ENCODE measurements at places on chromosomes 12 and 14.

GRCh38 chr14:90986510-90986909 is 73.9 kb downstream of the RPS6KA5 start:
- no peak for DNase-seq

- no peak for DNase-seq
Observed at GRCh38 chr12:101759396-101760047, 20.3 kb upstream of the SYCP3 start.

DNA sequence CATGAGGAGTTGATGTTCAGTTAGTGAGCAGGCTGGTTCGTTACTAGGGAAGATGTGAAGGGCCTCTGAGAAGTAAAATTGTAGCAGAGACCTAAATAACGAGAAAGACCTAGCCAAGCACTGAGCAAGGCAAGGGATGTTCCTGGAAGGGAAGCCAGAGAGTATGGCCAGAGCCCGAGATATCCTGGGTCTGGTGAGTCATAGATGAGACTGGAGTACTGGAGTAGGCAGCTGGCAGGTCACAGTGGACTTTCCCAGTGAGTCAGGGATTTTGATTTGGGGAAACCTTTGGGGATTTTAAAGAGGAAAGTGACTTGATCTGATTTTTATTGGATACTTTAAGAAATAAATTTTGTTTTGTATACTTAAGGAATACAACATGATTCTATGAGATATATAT is 369.0 kb downstream of the DIO2 start:
- peak; percentile 30 for DNase-seq

DNA sequence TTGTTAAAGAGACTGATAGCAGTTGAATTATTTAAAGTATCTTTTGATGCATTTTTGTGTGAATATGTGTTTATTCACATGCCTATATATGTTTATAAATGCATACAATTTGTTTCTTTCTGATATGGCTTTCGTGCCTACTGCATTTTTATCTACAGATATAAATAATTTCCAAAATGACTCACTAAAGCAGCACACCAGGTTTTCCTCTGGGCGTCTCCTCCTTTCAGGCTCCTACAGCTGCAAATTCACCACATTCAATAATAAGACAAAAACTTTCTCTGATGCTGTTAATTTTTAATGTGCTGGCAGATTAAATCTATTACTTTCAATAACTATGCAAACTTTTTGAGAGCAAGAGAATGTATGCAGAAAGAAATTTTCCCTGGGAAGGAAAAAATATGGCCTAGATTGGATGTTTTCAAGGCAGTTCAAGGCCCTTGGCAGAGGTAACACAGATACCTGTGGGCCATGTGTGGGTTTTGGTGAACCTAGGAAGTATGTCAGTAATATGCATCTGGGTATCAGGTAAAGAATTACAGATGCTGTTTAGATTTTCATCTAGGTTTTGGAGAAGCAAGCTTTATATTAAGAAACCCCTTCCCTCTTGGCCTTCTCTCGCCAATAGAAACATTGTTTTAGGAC is 381.8 kb downstream of the EGLN3 start:
- no peak for DNase-seq

DNA sequence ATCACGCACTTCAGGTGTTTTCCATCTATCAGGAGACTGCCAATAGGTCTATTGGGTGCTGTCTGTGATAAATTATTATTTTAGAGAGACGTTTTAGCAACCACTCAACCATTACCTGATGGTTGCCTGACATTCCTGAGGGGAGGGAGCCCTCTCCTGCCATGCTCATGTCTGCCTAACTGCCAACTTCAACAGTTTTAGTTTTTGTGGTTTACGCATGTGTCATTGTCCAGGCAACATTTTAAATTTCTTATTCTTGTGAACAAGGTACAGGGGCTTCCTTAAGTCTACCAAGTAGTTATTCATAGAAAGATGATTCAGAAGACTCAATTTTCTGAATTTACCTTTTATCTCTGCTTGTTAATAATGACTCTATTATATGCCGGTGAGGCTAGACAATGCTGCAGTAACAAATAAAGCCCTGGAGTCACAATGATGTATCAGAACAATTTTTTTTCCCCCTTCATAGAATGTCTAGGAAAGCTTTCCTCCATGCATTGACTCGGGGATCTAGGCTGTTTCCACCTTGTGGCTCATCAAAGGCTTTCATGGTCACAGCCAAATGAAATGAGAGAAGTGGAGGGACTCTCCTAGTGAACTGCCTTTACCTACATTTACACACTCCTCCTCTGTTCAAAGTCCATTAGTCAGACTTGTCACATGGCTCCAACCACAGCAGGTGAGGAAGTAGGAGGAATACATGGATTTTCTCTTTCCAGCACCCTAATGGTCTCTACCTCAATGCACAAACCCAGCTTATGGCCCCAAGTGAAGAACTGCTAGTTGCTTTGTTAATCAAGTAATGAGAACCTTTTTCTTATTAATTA is 225.8 kb downstream of the CRADD start:
- no peak for DNase-seq

DNA sequence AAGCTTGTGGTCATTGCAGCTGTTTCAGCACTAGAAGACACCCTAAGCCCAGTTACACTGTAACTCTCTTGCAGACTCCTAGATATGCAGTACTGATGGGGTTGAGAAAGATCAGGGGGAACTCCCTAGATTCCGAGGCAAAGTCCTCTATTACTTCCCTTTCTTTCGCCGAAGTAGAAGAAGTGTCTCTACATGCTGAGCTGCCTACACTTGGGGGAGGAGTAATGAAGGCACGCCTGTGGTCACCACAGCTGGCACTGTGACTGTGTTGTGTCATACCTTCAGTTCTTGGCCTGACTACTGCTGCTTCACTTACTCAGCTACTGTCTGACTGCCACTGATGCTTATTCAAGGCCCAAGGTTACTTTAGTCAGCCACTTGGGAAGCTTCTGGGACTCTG is 35.1 kb upstream of the RPL10L start:
- no peak for DNase-seq

- peak; percentile 81 for DNase-seq
Observed at GRCh38 chr14:81401420-81402122, 1.4 kb upstream of the STON2 start.

DNA sequence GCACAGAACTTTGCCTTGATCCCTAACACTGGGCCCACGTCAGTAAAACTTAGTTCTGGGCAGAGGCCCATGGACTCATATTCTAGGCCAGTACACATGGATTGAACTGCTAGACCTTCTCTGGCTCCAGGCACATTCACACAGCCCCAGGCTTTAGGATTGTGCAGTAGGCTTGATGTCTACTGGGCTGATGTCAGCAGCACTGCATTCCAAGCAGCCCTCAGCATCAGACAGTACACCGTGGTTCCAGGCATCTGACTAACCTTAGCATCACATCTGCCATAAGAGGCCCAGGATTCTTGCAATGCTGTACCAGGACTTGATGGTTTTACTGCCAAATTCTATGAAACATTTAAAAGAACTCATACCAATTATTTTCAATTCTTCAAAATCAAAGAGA is 301.9 kb downstream of the CCER1 start:
- DNase-seq, result peak; percentile 7

GRCh38 chr12:92511786-92512185 is 191.0 kb upstream of the PLEKHG7 start:
- DNase-seq, result no peak

DNA sequence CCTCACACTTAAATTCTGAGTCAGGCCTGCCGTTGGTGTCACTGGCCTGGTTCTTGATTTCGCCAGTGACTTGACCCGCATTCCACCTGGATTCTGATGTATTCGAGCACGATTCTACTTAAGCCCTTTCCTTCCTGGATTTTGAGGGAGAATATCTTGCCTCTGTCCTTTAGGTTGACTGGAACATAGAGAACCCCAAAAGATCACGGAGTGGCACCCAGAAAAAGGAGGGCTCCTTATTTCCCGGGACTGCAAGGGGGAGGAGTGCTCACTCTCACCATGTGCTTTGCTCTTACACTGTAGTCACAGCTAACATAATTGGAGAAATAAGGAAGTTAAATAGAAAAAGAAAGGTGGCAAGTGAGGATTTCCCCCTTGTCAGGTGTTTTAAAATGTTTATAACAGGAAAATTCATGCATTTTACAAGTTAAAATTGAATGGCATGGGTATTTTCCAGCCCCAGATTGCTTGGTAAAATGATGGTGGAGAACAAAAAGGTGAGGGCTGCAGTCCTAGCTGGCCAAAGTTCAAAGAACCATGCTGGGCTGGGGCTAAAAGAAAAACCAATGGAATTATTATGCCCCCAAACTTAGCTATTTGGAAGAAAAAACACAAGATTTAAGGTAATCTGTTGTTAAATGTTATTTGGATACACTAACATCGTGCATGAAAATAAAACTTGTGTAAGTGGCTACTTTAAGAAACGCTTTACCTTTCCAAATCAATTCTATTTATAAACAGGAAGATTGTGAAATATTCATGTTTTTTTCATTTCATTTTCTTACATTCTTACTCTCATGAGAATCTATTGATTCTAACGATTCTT is 8.9 kb downstream of the FOXA1 start:
- DNase-seq, result no peak

GRCh38 chr12:39813776-39814175 is 194.2 kb upstream of the ABCD2 start:
- peak; percentile 17 for DNase-seq

DNA sequence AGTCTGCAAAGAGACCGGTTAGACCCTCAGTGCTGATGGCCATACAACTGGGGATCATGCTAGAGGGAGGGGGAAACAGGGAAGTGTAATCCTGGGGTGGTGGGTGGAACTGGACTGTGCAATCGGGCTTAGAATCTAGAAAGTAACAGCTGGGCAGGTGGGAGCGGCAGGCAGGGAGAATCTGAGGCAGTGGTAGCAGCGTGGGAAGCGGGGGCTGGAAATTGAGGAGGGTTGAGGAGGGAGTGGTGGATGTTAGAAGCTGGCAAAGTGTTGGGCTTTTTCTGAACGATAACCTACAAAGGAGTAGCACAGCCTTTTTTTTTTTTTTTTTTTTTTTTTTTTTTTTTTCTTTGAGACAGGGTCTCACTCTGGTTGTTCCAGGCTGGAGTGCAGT is 3.1 kb upstream of the IGFBP6 start:
- DNase-seq, result no peak

All from GM04504 (cell line).